ENCODE measurements at places on chromosomes 3 and 15.

- no peaks in the 10 kb centered on the region for H3K27me3 ChIP-seq
- no peaks in the 10 kb centered on the region for H3K36me3 ChIP-seq
- no peak for DNase-seq
- no peak overlapping the region for H3K4me3 ChIP-seq
Observed at GRCh38 chr3:113339616-113340244, 101.6 kb downstream of the CFAP44 start.

DNA sequence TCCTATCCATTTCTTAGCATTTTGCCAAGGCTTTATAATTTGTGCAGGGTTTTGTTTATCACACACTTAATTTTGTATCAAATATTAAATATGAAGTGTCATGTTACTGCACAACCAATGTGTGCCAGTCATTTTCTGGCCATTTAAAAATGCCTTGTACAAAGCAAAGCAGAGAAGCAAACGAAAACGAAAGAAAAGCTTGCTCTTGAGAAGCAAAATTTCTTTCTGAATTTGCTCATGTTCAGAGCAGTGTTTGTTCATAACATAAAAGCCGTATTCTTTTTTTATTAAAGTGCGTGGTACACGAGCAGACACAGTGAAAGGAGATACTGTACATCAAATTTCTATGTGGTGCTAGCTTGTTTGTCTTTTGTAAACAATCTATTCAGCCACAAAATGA lies 792.6 kb downstream of the NAALADL2 start:
- H3K27ac ChIP-seq, result no peak overlapping the region
- H3K4me1 ChIP-seq, result no peaks in the 10 kb centered on the region
- DNase-seq, result no peak
- no peaks in the 10 kb centered on the region for H3K36me3 ChIP-seq

DNA sequence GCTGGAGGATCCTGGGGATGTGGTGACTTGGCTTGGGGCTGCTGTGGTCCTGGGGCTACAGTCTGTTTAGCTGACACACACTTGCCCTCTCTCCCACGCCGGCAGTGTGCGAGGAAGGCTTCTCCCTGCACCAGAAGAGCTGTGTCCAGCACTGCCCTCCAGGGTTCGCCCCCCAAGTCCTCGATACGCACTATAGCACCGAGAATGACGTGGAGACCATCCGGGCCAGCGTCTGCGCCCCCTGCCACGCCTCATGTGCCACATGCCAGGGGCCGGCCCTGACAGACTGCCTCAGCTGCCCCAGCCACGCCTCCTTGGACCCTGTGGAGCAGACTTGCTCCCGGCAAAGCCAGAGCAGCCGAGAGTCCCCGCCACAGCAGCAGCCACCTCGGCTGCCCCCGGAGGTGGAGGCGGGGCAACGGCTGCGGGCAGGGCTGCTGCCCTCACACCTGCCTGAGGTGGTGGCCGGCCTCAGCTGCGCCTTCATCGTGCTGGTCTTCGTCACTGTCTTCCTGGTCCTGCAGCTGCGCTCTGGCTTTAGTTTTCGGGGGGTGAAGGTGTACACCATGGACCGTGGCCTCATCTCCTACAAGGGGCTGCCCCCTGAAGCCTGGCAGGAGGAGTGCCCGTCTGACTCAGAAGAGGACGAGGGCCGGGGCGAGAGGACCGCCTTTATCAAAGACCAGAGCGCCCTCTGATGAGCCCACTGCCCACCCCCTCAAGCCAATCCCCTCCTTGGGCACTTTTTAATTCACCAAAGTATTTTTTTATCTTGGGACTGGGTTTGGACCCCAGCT lies 2.9 kb upstream of the FES start:
- H3K4me3 ChIP-seq, result no peak overlapping the region
- no peaks in the 10 kb centered on the region for H3K36me3 ChIP-seq
- no peaks in the 10 kb centered on the region for H3K27me3 ChIP-seq
- DNase-seq, result no peak
- peaks cover 28% of the 10 kb centered on the region for H3K4me1 ChIP-seq
- no peak overlapping the region for H3K27ac ChIP-seq

- H3K27me3 ChIP-seq, result no peaks in the 10 kb centered on the region
- no peak for DNase-seq
- no peaks in the 10 kb centered on the region for H3K36me3 ChIP-seq
- no peak overlapping the region for H3K4me3 ChIP-seq
Observed at GRCh38 chr3:30704931-30705890, 98.8 kb downstream of the TGFBR2 start.

GRCh38 chr3:178044320-178044719 lies 491.9 kb upstream of the KCNMB2 start:
- H3K27me3 ChIP-seq, result no peaks in the 10 kb centered on the region
- no peak overlapping the region for H3K4me3 ChIP-seq
- no peak overlapping the region for H3K27ac ChIP-seq
- DNase-seq, result no peak

- H3K27ac ChIP-seq, result no peak overlapping the region
- no peak overlapping the region for H3K4me3 ChIP-seq
- DNase-seq, result no peak
- no peaks in the 10 kb centered on the region for H3K4me1 ChIP-seq
- H3K36me3 ChIP-seq, result no peaks in the 10 kb centered on the region
Observed at GRCh38 chr3:44950275-44950734, 25.7 kb downstream of the ZDHHC3 start.

DNA sequence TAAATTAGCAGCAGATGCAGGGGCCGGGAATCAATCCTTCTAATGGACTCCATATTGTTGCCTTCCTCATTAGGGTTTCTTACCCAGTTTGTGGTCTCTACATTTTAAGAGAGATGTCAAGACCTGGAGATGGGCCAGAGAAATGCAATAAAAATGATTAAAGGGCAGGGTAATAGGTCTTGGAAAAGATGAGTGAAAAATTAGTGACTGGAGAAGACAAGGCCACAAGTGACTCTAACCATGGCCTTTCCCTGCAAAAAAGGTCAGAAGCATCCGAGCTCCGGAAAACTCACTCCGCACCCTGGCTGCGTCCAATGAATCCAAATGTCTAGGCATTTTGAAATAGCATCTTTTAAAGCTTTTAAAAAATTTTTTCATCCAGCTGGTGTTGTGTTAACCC lies 152.8 kb downstream of the ARRDC4 start:
- no peak for DNase-seq
- H3K27ac ChIP-seq, result no peak overlapping the region
- H3K27me3 ChIP-seq, result no peaks in the 10 kb centered on the region

DNA sequence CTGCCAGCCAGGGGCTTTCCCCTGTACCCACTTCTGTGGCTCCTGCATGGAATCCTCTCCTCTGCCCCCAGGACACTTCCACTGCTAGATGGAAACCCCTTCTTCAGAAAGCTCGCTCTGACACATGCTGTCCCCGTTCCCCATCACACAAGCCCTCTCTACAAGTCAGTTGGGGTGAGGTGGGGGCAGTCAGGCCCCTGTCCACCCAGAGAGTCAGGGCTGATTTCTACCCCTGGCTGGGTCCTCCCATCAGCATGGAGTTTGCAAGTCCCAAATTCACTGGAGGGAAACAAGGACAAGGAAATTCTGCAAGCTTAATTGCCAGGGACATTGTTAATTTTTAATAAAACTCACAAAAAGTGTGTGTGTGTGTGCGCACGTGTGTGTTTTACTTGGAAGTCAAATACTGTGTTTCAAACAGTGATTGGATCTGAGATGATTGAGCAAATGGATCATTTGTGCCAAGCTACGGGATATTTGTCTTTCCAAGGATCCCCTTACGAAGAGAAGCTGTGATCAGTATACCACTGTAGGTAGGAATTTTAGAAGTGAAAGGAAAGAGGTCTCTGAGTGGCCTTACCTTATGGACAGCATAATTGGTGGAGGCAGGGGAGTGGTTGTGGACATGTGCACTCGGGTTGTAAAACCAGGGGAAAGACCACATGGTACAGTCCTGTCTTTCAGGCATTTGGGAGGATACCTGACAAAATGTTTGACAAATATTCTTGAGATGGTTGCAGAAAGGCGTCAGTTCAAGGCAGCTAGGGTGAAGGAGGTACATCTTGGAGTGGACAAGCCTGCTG lies 1.5 kb upstream of the AMOTL2 start:
- no peaks in the 10 kb centered on the region for H3K27me3 ChIP-seq
- peak; percentile 6 for DNase-seq
- peaks cover 24% of the 10 kb centered on the region for H3K4me1 ChIP-seq
- H3K4me3 ChIP-seq, result no peak overlapping the region
- no peaks in the 10 kb centered on the region for H3K36me3 ChIP-seq
- peak overlapping the region; percentile 99 for H3K27ac ChIP-seq

DNA sequence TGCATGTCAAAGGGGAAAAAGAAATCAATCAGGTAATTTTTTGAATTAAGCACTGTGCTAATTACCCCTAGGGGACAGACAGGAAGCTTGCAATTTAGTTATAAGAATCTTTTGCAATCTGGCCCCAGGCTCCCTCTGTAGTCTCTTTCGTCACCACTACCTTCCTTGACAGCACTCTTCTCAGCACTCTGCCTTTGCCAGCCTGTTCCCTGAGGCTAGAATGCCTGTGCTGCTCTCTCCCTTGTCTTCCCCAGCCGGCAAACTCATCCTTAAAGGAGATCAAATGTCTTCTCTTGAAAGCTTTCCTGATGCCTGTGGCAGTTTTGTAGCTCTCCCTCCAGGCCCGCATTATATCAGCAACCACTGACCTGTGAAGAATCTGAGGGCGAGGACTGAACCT lies 32.4 kb upstream of the PRTG start:
- H3K36me3 ChIP-seq, result no peaks in the 10 kb centered on the region
- H3K4me1 ChIP-seq, result no peaks in the 10 kb centered on the region
- peak; percentile 39 for DNase-seq
- no peak overlapping the region for H3K27ac ChIP-seq
- no peak overlapping the region for H3K4me3 ChIP-seq
- H3K27me3 ChIP-seq, result no peaks in the 10 kb centered on the region

GRCh38 chr3:124972457-124972856 lies 37.9 kb upstream of the MUC13 start:
- no peak overlapping the region for H3K4me3 ChIP-seq
- H3K27me3 ChIP-seq, result no peaks in the 10 kb centered on the region
- no peaks in the 10 kb centered on the region for H3K36me3 ChIP-seq
- H3K27ac ChIP-seq, result peak overlapping the region; percentile 98
- peak; percentile 84 for DNase-seq
- peaks cover 20% of the 10 kb centered on the region for H3K4me1 ChIP-seq

DNA sequence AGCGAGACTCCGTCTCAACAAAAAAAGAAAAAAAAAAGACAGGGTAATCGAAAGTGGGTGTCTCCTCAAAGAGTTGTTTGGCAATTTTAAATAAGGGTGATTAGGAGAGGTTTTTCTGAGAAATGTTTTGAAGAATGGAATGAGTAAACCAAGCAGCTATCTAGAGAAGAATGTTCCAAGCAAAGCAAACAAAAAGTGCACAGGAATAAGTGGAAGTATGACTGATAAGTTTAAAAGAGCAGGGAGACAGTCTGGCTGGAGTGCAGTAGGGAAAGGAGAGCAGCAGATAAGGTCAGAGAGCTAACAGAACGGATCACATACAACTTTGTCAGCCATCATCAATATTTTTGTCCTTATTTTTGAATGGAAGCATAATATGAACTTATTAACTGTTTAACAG lies 853.5 kb downstream of the TUSC7 start:
- H3K4me3 ChIP-seq, result no peak overlapping the region
- no peaks in the 10 kb centered on the region for H3K27me3 ChIP-seq

DNA sequence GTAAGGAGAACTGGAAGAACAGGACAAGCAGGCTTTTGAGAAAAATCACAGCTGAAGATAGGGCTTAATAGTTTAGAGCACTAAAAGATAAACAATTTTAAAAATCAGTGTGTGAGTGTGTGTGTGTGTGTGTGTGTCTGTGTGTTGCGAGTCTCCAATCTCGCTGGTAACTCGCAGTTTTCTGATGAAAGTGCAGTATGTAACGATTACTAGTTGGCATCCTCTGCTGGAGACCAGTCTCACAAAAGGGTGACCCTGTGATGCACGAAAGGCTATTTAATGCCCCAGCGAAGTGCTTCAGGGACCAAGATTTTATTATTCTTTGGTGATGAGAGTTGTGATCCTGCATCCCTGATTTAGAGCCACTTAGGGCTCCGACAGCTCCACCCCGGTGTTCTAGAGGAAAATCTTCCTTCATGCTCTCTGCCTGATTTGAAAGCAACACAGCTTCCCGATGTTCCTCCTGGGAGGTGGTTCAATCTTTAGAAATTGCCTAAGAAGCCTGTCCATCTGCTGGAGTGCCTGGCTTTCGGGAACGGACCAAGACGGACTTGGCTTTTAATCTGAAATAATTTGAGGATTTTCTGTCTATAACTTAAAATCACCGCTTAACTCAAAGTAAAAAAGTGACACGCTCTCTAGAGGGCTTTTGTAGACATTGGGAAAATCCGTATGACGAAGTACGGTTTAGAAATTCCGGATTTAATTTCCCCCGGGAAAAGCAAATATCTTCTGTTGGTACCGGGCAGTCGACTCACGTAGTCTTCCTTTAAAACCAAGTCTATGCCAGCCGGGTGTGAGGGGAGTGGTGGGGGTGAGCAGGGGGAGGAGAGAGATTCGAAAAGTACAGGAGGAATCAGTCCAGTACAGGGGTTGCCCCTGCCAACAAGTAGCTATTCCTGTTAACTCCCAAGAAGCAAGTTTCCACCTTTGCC lies 1.1 kb upstream of the ALCAM start:
- no peaks in the 10 kb centered on the region for H3K36me3 ChIP-seq
- H3K4me1 ChIP-seq, result no peaks in the 10 kb centered on the region
- H3K4me3 ChIP-seq, result peak overlapping the region; percentile 40
- no peaks in the 10 kb centered on the region for H3K27me3 ChIP-seq
- peak overlapping the region; percentile 80 for H3K27ac ChIP-seq

GRCh38 chr15:86055688-86056087 lies 24.0 kb upstream of the AGBL1 start:
- DNase-seq, result no peak
- H3K27ac ChIP-seq, result no peak overlapping the region
- H3K4me3 ChIP-seq, result no peak overlapping the region

DNA sequence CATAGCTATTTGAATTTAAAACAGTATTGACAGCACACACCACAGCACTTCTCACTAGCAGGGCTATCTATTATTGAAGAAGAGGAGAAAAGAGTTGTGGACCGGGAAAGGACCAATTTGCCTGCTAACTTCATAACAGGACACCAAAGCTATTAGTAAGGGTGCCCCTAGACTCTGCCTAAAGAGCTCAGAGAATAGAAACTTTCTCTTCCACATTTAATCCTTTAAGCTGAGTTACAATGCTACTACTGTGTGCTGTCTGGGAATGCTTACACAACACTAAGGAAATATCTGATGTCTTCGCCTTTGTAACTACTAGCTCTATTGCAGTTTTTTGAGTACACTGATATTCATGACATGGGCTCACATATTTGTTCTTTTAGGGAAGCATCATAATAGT lies 13.5 kb upstream of the AADAC start:
- no peak overlapping the region for H3K27ac ChIP-seq
- no peaks in the 10 kb centered on the region for H3K27me3 ChIP-seq
- H3K4me1 ChIP-seq, result no peaks in the 10 kb centered on the region
- DNase-seq, result no peak
- H3K4me3 ChIP-seq, result no peak overlapping the region
- H3K36me3 ChIP-seq, result no peaks in the 10 kb centered on the region
